Brain pericyte (primary cell): ENCODE measurements at places on chromosomes 13 and 19.

DNA sequence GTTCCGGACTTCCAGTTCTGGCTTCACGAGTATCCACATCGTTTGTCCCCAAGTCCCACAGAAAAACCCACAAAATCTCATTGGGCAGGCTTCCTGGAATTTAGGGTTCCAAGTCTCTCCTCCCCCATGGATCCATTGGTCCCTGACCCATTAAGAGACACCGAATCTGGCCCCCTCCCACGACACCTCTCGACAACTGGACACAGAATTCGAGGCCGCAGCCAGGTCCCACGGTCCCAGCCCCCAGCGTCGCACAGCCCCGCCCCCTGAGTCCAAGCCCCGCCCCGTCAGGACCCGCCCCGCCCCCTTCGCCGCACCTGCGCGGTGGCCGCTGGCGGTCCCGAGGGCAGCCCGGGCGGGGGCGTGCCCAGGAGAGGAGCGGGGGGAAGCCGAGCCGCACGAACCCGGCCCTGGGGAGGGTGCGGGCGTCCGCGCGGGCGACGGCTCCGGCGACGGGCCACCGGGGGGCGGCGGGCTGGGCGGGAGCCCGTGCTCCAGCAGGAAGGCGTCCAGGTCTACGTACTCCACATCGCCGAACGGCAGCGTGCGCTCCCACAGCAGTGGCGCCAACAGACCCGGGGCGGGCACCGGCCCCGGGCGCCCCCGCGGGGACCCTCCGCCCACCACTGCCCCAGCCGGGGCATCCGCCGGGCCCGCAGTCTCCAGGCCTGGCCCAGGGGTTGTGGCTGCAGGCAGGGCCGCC is 1.8 kb downstream of the DBP start:
- DNase-seq = no peak

GRCh38 chr13:34155931-34156607 is 338.1 kb downstream of the RFC3 start:
- DNase-seq = no peak

DNA sequence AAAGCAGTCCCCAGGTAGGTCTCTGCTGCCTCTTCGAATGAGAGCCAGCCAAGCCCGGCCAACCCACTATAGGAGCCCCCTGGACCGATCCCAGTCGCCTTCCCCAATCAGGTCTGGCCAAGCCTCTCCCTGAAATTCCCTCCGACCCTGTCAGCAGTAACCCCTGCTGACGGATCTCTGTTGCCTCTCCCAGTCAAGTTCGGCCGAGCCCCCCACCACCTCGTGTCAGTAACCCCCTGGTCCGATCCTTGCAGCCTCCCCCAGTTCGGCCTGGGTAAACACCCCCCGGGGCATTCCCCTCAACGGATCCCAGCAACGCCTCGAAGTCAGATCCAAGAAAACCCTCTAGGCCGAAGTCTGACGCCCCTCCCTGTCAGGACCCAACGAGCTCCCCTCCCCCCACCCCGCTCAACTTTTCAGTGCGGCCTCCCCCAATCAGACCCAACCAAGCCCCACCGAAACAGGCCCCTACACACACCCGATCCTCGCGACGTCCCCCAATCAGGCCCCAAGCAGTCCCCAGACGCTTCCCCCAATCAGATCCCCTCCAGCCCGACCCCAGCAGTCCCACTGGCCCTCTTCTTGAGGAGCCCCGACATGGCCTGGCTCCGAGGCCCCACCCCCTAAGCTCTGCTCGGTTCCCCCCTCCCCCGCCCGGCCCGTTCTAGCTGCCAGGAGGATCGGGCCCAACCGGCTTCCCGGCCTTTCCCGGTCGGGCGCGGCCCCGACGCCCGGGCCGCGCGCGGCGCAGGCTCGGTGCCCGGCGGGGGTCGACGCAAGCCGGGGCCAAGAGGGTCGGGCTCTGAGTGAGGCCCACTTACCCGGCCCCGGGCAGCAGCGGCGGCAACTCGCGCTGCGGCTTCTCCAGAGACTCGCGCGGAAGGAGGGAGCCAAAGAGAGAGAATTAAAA is 1.8 kb downstream of the TNPO2 start:
- DNase-seq = peak; percentile 47

DNA sequence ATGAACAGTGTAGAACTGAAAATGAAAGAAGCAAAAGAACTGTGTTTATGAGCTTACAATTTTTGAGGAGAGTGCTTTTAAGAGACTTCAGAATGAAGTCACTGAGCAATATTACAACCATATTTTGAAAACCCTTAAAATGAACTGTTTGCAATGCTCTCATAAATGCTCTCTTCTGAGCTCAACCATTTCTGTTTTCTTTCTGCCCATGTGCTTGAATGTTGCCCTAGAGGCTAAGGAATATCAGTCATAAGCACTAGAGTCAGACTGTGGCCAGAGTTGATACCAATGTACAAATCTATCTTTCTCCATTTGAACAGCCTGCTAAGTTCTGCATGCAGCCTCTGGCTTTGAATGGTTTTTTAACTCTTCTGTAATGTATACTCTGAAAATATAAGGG is 1092.8 kb downstream of the PCDH9 start:
- DNase-seq = no peak

DNA sequence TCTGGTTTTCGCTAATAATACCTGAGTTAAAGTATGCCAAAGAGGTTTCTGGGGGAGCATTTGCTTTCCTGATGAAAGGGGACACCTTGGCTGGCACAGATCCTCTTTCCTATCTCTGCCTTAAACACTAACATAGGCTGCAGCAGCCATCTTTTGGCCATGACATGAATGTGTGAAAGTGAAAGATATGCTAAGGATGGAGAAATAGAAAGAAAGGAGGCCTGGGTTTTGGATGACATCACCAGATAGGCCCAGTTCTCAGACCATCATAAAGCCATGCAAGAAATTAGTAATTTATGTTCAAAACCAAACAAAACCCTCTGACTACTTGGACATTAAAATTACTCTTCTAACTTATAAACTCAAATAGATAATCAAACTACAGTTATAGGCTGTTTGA is 279.7 kb downstream of the COG6 start:
- no peak for DNase-seq

DNA sequence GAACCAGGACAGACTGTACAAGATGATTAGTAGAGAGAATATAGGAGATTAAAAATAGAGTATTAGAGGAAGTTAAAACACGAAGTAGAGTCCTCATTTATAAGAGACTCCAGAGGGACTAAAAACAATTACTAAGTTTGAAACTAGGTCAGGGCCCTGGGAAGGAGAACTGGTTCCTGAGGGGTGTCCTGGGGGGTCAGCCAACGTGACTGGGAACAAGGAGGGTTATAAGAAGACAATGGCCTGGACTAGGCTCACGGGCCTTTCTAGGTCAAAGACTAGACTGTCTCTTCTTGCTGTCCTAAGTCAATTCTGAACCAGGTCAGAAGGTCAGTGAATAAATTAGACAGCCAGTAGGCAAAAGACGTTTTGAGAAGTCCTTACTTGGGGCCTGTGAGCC is 165.3 kb downstream of the IER2 start:
- no peak for DNase-seq

GRCh38 chr13:112968910-112969691 is at the start of gene MCF2L:
Gene MCF2L (plus strand): TSS chr13:112969214. CDS start chr13:112969380, 166 bp downstream.
- no peak for DNase-seq

DNA sequence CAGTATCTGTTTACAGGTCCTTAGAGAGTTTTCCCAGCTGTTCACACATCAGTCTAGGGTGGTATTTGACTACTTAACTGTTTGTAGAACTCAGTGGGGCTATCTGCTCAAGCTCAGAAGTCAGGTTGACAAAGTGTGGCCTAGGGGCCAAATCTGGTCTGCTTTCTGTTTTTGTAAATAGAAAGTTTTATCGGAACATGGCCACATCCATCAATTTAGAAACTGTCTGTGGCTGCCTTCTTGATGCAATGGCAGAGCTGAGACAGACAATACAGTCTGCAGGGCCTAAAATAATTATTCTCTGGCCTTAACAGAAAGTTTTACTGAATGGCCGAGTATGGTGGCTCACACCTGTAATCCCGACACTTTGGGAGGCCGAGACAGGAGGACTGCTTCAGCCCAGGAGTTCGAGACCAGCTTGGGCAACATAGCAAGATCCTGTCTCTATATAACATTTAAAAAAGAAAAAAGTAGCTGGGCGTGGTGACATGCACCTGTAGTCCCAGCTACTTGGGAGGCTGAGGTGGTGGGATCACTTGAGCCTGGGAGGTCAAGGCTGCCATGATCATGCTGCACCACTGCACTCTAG is 2.4 kb downstream of the SMG9 start:
- no peak for DNase-seq

- no peak for DNase-seq
These were observed 24.9 kb upstream of the MEDAG start for GRCh38 chr13:30881191-30881651.

DNA sequence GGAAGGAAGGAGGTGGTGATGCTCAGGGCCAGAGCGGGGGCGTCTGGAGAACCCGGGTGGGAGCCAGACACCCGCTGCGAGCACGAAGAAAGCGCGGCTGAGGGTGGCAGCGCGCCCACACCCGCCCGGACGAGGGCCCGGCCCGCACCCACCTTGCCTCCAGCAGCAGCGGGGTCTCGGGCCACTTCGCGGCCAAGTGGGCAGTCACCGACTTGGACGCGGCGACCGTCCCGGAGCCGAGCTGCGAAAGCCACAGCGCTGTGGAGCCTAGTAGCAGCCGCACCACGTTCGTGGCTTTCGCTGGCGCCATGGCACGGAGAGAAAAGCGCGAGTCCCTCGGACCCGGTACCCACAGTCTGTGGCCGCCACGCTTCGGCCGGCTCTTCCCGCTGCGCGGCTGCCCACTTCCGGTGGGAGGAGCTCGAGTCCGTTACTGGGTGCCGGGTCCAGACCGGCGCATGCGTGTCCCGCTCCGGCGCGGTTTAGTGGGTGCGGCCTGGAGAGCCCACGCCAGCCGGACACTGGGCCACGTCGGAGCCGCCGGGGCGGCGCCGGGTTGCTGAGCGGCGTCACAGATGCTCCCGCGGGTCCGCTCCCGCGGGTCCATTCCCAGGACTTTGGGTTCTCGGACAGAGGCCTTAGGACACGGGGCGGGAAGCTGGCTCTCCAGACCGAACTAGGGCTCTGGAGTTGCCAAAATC is at the start of gene UGGT2:
Gene UGGT2 (minus strand): TSS at position 399 of the 701 bp plus-strand sequence. CDS start 89 bp downstream, at position 310.
- DNase-seq = peak; percentile 76

- no peak for DNase-seq
These were observed 630.9 kb upstream of the PCDH20 start for GRCh38 chr13:62046512-62046911.

GRCh38 chr13:61275251-61275650 is 140.4 kb downstream of the PCDH20 start:
- no peak for DNase-seq

- DNase-seq = no peak
These were observed 843 bp downstream of the ANO8 start for GRCh38 chr19:17333611-17334413.

DNA sequence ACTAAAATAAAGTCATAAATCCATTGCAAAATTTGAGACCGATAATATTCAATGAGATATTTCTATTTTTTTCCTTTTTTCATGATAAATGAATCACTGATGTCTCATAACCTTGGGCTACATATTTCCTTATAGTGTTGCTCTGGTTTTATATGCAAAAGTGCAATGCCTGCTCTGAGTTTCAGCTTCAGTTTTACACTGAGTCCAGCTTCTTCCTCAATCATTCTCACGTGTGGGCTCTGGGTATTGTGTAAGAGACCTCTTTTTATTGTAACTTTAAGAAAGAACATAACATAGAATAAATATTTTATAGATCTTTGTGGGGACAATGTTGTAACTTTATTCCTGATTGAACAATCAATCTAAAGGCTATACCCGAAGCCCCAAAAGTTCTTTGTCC is 280.2 kb upstream of the EDNRB start:
- no peak for DNase-seq

- no peak for DNase-seq
These were observed 27.2 kb downstream of the RANBP3 start for GRCh38 chr19:5950741-5951140.

DNA sequence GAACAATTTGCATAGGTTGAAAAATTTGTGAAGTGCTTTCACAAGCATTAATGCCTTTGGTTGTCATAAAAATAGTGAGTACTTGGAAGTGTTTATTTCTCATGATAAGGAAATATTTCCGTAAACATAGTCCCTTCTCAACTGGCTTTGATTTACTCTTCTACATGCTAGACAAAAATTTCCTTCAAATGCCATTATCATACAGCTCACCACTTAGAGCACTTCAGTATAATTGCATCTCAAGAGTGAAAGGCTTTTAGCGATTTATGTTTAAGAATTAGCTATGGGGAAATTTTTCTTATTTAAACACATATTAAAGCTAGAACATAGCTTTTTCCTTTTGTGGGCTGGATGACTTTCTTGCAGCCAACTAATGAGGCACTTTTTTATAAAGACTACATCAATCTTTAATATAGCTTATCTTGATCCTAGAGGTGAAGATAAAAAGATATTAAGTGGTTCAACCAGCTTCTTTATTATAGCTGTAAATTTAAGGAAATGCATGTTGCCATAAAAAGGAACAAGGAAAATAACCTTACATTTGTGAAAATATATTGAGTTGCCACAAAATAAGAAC is 656.8 kb downstream of the SLITRK6 start:
- no peak for DNase-seq

GRCh38 chr13:26561651-26562511 is 4.4 kb downstream of the WASF3 start:
- no peak for DNase-seq

DNA sequence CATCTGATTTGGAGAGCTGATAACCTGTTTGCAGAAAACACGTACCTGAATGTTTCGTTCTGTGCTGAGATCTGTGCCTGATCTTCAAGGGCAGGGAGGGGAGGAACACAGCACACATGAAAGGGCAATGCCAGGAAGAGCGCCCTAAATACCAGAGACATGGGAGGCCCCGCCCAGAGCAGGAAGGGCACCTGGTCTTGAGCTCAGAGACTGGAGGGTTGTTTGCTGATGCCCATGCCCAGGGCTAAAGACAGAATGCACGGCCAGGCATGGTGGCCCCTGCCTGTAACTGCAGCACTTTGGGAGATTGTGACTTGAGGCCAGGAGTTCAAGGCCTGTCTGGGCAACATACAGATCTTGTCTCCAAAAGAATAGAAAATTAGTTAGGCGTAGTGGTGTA is 183.2 kb downstream of the TUBA3C start:
- no peak for DNase-seq

- no peak for DNase-seq
These were observed 21.3 kb upstream of the VSTM2B start for GRCh38 chr19:29504454-29504853.

GRCh38 chr13:37340901-37341670 is 235.6 kb upstream of the CSNK1A1L start:
- no peak for DNase-seq

GRCh38 chr13:99354371-99354951 is 47.3 kb upstream of the GPR183 start:
- DNase-seq = no peak

DNA sequence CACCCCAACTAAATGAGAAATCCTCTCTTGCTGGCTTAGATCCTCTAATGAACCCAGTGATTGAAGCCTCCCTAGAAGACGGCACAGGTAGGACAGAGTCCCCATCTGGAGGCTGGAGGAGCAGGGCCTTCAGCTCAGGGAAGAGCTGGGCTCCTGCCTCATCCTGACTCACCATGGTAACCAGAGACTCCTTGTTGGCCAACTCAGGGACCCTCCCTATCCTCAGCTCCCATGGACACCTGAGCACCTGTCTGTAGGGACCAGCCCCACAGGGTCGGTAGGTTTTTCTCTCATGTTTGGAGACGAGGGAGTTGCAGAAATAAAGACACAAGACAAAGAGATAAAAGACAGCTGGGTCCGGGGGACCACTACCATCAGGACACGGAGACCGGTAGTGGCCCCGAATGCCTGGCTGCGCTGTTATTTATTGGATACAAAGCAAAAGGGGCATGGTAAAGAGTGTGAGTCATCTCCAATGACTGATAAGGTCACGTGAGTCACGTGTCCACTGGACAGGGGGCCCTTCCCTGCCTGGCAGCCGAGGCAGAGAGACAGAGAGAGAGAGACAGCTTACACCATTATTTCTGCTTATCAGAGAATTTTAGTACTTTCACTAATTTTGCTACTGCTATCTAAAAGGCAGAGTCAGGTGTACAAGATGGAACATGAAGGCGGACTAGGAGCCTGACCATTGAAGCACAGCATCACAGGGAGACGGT is 26.6 kb downstream of the SIGLEC7 start:
- DNase-seq = no peak
